ENCODE measurements at places on chromosomes 1 and 21.

- no peak for DNase-seq
These were observed 26.9 kb downstream of the ITPKB start for GRCh38 chr1:226711976-226712741.

- no peak for DNase-seq
These were observed 19.6 kb downstream of the SDC3 start for GRCh38 chr1:30888975-30889374.

DNA sequence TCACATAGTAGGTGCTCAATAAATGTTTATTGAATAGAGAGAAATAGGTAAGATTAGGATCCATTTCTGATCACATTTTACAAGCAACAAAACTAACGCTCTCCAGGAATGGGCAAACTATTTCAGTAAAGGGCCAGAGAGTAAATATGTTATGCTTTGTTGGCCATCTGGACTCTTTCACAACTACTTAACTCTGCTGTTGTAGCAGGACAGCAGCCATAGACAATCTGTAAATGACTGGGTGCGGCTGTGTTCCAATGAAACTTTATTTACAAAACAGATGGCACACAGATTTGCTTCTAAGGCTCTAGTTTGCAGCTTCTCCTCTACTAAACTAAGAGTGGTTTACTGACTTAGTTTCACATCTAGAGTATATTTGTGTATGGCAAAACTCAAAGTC lies 83.0 kb upstream of the BACH1 start:
- DNase-seq, result no peak

DNA sequence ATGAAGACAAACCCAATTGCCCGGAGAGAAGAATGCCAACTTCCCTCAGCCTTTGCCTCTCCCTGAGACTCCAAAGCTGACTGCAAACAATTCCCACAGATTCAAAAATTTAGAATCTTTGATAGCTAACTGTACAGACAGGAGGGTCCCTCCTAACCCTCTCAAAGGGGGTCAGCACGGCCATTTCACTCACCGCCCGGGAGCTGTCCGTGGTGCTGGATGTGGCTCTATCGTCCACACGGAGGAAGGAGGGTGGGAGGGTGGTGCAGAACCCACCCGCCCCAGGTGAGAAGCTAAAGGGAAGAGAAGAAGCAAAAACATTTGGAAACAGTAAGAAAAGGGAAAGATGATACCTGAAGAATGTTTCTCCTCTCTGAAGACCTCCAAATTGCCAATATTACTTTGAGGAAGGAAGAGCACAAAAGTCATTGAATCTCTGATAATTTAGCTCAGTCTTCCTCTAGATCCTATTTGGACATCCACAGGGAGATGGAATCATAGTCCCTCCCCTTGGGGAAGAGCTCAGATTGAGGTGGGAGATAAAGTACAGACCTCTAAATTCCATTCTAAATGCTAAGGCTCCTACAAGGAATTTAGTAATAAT lies 45.6 kb downstream of the RHBG start:
- peak; percentile 46 for DNase-seq

GRCh38 chr1:173714441-173714758 lies 381 bp upstream of the KLHL20 start:
- no peak for DNase-seq

DNA sequence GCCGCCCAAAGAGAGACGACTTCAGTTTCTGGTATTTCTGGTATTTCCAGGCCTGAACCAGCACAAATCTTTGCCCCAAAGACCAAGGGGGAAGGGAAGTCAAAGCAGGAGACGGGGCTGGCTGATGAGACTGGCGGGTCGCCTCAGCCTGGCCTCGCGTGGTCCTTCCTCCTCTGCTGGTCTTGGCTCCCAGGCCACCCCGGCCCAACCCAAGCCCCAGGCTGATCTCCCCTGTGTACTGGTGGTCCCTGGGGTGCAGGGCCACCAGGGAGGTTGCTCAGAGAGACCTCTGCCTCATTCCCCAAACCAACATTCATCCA lies 19.9 kb downstream of the WNT4 start:
- no peak for DNase-seq

DNA sequence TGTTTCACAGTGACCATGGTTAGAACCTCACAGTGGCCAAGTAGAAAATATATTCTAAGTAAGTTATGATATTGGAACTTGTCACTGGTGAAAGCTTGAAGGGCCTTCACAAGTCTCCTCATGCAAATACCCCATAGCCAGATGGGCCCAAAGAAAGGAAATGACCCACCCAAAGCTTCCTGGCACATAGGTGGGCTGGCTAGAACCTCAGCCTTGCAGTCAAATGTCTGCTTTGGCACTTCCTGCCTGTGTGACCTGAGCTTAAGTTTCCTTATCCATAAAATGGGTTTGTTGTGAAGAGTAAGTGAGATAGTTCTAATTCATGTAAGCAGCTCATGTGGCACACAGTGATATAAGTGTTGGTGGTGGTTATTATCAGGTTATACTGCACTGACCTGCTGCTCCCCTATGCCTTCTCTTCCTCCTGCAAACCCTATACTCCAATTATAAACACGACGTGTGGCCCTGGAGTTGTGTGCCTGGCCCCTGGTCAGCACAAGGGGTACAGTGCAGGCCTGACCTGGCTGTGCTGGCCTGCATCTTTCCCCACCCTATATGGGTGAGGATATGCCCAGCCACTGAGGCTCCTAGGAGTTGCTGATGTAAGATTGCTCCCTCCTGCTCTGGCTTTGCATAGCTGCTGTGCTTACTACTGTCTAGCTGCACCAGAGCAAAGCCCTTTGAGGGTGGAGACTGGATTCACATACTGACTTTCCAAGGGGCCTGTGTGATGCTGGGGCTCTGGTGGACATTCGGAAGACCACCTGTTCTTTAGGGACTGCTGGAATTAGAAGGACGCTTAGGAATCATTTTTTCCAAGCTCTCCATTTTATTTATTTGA lies 4.7 kb upstream of the SLFNL1 start:
- DNase-seq, result no peak

DNA sequence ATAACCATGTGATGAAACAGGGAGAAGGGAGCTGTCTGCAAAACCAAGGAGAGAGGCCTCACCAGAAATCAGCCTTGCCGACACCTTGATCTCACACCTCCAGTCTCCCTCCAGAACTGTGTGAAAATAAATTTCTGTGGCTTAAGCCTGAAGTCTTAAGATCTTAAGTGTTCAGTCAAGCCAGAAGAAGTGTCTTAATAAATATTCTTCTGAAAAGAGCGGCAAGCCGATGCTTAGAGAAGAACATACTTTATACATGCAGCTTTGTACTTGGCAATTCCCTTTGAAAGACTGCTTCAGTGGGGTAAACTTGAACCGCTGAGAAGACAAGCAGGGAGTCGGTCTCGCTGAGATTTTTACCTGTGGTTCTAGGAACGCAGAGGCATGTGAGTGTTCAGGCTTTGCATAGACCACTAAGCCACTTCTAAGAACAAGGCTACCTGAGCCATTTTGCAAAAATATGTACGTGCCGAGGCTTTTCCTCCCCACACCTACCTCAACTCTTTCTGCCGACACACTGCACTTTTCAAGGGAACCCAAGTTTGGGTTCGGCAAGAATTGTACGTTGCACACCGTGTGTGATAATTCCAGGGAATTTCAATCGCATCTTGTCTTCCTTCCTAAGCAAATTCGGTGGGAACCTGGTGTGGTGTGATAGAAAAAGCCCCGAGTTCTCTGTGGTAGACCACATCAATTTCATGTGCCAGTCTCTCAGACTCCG lies 3.4 kb downstream of the RUNX1 start:
- DNase-seq, result no peak

- no peak for DNase-seq
These were observed 78.5 kb downstream of the MPZL1 start for GRCh38 chr1:167800251-167800650.

GRCh38 chr1:145871994-145872924 lies 13.4 kb upstream of the PIAS3 start:
- DNase-seq, result no peak

GRCh38 chr1:7672864-7673263 lies 98.2 kb upstream of the VAMP3 start:
- no peak for DNase-seq

GRCh38 chr1:97364086-97364485 lies 556.7 kb downstream of the DPYD start:
- no peak for DNase-seq

- no peak for DNase-seq
These were observed 11.9 kb upstream of the CBR3 start for GRCh38 chr21:36122977-36123376.

DNA sequence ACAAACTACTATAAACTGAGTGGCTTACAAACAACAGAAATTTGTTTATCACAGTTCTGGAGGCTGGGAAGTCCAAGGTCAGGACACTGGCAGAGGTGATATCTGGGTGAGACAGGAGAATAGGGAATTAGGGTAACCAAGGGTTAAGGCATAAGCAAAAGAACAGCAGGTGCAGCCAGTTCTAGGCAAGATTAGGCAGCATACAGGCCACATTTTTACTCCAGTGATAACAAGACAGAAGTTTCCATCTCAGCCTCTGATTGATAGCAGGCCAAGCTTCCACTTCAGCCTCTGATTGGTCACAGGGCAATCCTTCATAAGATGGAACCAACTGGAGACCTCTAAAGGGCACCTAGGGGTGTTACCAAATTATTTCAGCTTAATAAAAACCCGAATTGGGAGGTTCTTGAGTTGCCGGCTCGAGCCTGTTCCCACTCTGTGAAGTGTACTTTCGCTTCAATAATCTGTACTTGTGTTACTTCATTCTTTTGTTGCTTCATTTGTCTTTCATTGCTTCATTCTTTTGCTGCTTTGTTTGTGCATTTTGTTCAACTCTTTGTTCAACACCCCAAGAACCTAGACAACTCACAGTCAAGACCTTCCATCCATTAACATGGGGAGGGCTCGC lies 185.6 kb downstream of the TOMM20 start:
- no peak for DNase-seq

- DNase-seq, result peak; percentile 33
These were observed 554 bp downstream of the ZNF281 start for GRCh38 chr1:200409203-200409760.

GRCh38 chr1:16117369-16117768 lies 38.5 kb downstream of the EPHA2 start:
- DNase-seq, result no peak

GRCh38 chr1:178946855-178947676 lies 76.2 kb upstream of the ANGPTL1 start:
- DNase-seq, result no peak

- no peak for DNase-seq
These were observed 557.2 kb downstream of the MATN1 start for GRCh38 chr1:30166174-30166573.

DNA sequence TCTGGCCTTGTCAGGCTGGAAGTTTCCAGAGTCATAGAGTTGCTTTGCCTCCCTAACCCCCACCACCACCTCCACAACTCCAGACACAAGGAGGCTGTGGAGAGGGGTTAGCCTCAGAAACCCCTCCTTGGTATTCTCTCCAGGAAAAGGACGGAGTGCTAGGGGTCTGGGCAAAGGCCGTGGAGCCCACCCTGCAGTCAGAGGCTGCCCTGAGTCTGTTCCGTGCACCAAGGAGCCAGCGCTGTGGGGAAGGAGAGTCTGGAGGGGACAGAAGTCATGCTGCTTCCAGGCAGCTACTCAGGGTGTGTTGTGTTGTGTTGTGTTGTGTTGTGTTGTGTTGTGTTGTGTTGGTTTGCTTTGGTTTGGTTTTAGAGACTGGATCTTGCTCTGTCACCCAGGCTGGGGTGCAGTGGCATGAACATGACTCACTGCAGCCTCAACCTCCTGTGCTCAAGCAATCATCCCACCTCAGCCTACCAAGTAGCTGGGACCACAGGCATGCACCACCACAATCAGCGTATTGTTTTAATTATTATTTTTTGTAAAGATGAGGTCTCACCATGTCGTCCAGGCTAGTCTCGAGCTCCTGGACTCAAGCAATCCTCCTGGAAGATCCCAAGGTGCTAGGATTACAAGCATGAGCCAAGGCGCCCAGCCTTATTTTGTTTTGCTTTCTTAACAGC lies 122.2 kb upstream of the TMEM51 start:
- no peak for DNase-seq

DNA sequence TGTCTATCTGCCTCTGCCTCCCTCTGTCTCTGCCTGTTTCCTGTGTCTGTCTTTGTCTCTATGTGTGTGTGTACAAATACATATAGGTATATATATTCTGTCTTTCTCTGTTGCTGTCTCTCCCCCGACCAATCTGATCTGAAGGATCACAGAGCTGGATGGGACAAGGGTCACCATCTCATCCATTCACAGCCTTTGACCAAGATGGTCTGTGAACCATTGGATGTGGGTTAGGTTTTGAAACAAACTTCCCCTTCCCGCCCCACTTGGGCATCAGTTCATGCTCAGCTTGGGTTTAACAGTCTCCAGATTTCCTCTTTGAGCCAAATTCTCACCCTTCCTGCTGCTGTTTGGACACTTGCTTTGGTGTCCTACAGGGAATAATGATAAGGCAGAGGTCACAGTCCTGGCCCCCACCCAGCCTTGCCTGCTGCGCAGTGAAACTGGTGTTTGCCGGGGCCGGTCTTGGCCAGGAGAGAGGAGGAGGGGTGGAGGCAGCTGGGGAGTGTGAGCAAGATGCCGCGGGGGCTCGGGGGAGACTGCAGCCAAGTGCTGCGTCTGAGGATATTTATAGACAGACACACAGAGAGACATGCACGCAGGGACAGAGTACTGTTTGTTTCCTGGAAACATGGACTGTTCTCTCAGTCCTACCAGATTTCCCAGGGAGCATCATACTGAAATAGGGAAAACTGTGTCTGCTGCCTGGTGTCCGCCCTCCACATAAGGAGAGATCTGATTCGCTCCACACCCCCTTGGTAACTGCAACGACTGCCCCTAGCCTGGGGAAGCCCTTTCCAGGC lies 27.0 kb upstream of the BTG2 start:
- DNase-seq, result no peak

DNA sequence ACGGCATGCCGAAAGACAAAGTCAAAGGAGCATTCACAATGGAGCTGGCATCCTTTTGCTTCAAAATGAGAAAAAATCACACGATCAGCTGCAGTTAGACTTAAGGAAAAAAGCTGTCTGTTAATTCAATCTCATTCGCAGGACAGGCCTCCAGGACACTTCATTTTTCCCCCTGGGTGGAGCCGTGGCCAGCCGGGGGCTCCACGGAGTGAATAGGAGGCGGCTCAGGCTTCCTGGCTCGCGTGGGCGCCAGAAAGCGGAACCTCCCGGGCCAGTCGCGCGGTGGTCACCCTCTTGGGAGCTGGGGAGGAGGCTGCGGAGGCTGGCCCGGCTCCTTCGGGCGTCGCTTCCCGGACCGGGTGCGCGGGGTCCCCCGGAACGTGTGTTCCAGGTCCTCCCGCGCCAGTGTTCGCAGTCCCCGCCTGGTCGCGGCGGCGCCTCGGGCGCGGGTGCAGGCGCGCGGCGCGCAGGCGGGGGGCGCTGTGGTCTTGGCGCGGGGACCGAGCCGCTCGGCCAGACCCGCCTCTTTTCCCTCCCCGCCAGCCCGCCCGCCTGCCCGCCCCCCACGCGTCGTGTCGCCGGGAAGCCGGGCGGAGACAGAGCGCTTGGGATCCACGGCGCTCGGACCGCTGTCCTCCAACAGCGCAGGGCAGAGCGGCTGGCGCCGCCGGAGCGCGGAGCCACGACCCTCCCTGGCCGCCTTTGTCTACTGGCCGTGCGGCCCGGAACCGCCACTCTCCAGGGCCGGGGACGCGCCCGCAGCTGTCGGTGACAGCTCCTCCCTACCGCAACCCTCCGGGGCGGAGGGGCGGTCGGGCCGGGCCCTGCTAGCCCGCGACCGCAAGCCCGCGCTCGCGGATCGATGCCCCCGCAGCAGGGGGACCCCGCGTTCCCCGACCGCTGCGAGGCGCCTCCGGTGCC lies at the start of gene RHOU:
Gene RHOU (plus strand): TSS at position 599 of the 921 bp plus-strand sequence. CDS start 264 bp downstream, at position 863.
- peak; percentile 90 for DNase-seq

- no peak for DNase-seq
These were observed 2.3 kb downstream of the SRM start for GRCh38 chr1:11057477-11057876.

GRCh38 chr1:211756471-211757020 lies 74.0 kb downstream of the LPGAT1 start:
- DNase-seq, result no peak

All from HEK293T (cell line).